ENCODE measurements at places on chromosomes 2 and 18.
A peak's percentile ranks its signal among the peaks of the same experiment; 100 is the strongest.

GRCh38 chr2:120963997-120964705, 228.5 kb downstream of the GLI2 start:
- no peak for DNase-seq
- no peak overlapping the region for H3K4me3 ChIP-seq
- H3K36me3 ChIP-seq = no peaks in the 10 kb centered on the region
- no peaks in the 10 kb centered on the region for H3K4me1 ChIP-seq
- no peaks in the 10 kb centered on the region for H3K27me3 ChIP-seq

- no peaks in the 10 kb centered on the region for H3K36me3 ChIP-seq
- H3K4me3 ChIP-seq = no peak overlapping the region
- no peak for DNase-seq
- no peak overlapping the region for H3K27ac ChIP-seq
Observed at GRCh38 chr2:220129391-220129790, 502.0 kb downstream of the SLC4A3 start.

DNA sequence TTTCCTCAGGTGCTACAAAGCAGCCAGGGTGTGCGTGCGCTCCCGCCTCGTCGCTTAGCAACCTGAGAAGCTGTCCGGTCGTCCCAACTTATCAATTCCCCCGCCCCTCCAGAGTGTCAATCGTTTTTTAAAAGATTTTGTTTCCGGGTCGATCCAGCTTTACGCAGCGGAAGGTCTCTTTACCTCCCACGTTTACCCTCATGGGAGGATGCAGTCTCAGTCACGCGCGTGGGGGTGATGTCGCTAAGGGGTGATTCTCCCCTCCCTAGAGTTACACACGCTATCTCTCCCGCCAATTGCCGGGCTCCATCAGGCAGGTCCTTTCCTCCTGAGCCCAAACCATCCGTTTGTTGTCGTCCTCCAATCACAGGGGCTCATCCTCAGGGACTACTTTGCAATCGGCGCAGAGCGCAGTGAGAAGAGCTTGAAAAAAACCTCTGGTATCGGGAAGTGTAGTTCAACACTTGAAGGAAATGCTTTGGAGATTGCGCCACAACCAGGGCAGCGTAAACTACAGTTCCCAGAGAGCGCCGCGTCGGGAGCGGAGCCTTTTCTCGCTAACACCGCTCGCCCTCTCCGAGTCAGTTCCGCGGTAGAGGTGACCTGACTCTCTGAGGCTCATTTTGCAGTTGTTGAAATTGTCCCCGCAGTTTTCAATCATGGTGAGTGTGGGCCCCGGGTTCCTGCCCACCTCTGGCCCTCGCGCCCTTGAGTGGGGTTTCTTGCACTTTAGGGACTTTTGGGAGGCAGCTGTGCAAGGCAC, at the start of the genes MDH1 and WDPCP:
Gene MDH1 (plus strand): TSS at position 579 of the 763 bp plus-strand sequence. CDS start 81 bp downstream, at position 660.
Gene WDPCP (minus strand): TSS at position 93 of the 763 bp plus-strand sequence. CDS start 206 bp downstream, outside the sequence.
- H3K4me1 ChIP-seq = peaks cover 40% of the 10 kb centered on the region
- peak within 1 kb of the TSS; percentile 93 for H3K27ac ChIP-seq
- no peaks in the 10 kb centered on the region for H3K27me3 ChIP-seq

GRCh38 chr2:27249891-27250651, 12.8 kb downstream of the SLC30A3 start:
- DNase-seq = peak; percentile 70
- H3K4me1 ChIP-seq = no peaks in the 10 kb centered on the region
- H3K27ac ChIP-seq = no peak overlapping the region
- H3K27me3 ChIP-seq = peaks cover 2% of the 10 kb centered on the region
- no peak overlapping the region for H3K4me3 ChIP-seq
- no peaks in the 10 kb centered on the region for H3K36me3 ChIP-seq

- no peak for DNase-seq
- peaks cover 5% of the 10 kb centered on the region for H3K27me3 ChIP-seq
- no peaks in the 10 kb centered on the region for H3K36me3 ChIP-seq
- H3K27ac ChIP-seq = no peak overlapping the region
- H3K4me3 ChIP-seq = no peak overlapping the region
- no peaks in the 10 kb centered on the region for H3K4me1 ChIP-seq
Observed at GRCh38 chr2:158810731-158811460, 15.8 kb downstream of the DAPL1 start.

GRCh38 chr2:72924353-72925240, 7.3 kb downstream of the EMX1 start:
- H3K4me1 ChIP-seq = peaks cover 20% of the 10 kb centered on the region
- no peak overlapping the region for H3K27ac ChIP-seq
- peak; percentile 55 for DNase-seq
- H3K4me3 ChIP-seq = no peak overlapping the region

GRCh38 chr2:85611217-85611704, 605 bp downstream of the C2orf68 start:
- no peaks in the 10 kb centered on the region for H3K27me3 ChIP-seq
- H3K27ac ChIP-seq = peak overlapping the region; percentile 94
- DNase-seq = no peak
- peaks cover 35% of the 10 kb centered on the region for H3K4me1 ChIP-seq
- H3K36me3 ChIP-seq = peaks cover 27% of the 10 kb centered on the region
- peak overlapping the region; percentile 97 for H3K4me3 ChIP-seq

DNA sequence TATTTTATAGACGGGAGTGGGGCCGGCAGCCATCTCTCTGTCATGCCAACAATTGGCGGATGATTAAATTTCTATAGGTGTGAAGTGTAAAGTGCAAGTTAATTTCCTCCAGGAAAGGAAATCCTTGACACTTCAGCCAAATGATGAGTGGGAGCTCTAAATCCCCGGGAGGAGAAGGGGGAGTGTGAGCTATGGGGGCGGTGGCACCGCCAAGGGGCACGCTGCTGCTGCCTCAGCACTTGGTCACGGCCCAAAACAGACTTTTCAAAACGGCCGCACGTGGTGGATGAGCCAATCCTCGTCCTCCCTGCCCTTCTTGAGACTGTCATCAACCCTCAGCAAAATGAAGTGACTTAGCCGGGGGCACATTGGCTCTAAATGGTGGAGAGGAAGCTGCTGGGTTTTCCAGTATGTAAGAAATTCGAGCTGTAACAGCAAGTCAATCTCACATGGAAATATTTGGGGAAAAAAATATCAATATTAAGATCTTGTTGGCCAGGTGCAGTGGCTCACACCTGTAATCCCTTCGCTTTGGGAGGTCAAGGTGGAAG, 200.8 kb downstream of the TFCP2L1 start:
- no peak overlapping the region for H3K27ac ChIP-seq
- no peaks in the 10 kb centered on the region for H3K36me3 ChIP-seq
- H3K4me3 ChIP-seq = no peak overlapping the region
- peaks cover 2% of the 10 kb centered on the region for H3K27me3 ChIP-seq

- H3K4me1 ChIP-seq = no peaks in the 10 kb centered on the region
- no peaks in the 10 kb centered on the region for H3K27me3 ChIP-seq
- no peaks in the 10 kb centered on the region for H3K36me3 ChIP-seq
- H3K27ac ChIP-seq = no peak overlapping the region
- no peak for DNase-seq
Observed at GRCh38 chr2:206361407-206362045, 81.8 kb upstream of the ADAM23 start.

DNA sequence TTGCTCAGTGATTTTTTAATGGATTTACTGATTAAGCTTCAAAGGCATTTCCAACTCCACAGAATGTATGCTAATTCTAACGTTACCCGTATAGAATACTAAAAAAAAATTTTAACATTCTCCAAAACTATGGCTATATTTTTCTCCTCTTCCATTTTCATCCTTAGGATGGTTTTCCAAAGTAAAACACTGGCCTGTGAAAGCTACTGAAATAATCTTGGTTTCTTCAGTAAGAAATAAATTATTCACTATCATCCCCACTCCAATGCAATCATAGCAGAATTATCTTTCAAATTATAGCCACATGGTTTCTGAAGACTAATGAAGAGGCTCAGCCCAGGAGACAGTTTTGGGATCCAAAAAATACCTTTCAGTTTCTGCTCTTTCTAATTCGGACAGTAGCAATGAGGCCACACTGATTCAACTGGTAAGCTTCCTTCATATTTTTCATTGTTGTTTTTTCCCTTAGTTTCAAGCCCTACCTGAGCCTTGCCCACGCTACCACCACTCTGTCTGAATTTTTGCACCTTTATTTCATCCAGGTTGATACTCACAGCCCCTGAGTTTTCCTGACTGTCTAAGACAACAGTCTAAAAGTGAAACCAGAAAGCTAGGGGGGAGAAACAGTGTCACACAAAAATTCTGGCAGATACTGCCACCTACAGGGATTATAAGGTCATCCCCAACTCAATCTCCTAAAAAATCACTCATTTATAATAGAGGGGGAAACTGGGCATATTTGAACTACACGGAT, 887.9 kb downstream of the NRXN1 start:
- no peaks in the 10 kb centered on the region for H3K27me3 ChIP-seq
- H3K36me3 ChIP-seq = no peaks in the 10 kb centered on the region
- H3K4me1 ChIP-seq = peaks cover 3% of the 10 kb centered on the region
- DNase-seq = peak; percentile 30
- H3K27ac ChIP-seq = peak overlapping the region; percentile 78

GRCh38 chr2:170235860-170236679, 58.1 kb downstream of the MYO3B start:
- H3K27me3 ChIP-seq = peaks cover 27% of the 10 kb centered on the region
- peak; percentile 36 for DNase-seq
- no peak overlapping the region for H3K27ac ChIP-seq
- no peaks in the 10 kb centered on the region for H3K36me3 ChIP-seq
- no peak overlapping the region for H3K4me3 ChIP-seq

DNA sequence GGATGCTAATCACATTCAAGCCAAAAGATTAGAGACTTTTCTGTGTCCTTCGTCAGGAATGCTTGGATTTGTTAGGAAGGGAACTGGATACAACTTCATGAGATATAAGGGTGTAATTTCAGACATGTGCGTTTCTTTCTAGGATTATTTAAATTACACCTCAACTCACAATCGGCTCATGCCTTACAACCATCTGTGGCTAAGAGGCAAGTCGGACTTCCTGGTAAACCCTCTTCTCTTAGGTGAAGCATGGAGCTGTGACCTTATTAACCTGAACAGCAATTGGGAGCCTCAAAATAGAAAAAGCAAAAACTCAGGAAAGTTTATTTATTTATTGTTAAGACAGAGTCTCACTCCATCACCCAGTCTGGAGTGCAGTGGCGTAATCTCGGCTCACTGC, 61.8 kb downstream of the SEMA4F start:
- H3K27me3 ChIP-seq = peaks cover 21% of the 10 kb centered on the region
- H3K36me3 ChIP-seq = no peaks in the 10 kb centered on the region
- H3K4me1 ChIP-seq = peaks cover 7% of the 10 kb centered on the region
- no peak overlapping the region for H3K27ac ChIP-seq
- no peak for DNase-seq

DNA sequence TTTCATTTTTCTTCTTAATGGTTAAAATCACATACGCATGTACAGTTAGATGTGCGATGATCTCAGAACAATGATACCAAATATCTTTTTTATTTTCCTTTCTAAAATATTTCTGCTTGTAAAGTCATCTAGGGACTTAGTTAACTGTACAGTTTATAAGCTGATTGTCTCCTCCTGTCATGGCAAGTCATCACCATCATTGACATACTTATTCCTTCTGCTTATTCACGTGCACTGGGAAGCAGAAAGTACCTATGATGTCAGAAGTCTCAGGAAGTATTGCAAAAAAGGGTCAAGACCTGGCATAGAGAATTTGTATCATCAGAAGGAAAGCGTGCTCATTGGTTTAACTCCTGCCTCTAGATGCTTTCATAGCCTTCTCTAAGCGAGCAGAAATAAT, 154.2 kb downstream of the DSC3 start:
- H3K4me1 ChIP-seq = no peaks in the 10 kb centered on the region
- DNase-seq = no peak
- no peak overlapping the region for H3K4me3 ChIP-seq
- H3K27ac ChIP-seq = no peak overlapping the region

- no peak for DNase-seq
- H3K4me3 ChIP-seq = no peak overlapping the region
- no peak overlapping the region for H3K27ac ChIP-seq
- no peaks in the 10 kb centered on the region for H3K4me1 ChIP-seq
- no peaks in the 10 kb centered on the region for H3K36me3 ChIP-seq
- H3K27me3 ChIP-seq = no peaks in the 10 kb centered on the region
Observed at GRCh38 chr18:39675906-39676305, 2110.3 kb upstream of the CELF4 start.

DNA sequence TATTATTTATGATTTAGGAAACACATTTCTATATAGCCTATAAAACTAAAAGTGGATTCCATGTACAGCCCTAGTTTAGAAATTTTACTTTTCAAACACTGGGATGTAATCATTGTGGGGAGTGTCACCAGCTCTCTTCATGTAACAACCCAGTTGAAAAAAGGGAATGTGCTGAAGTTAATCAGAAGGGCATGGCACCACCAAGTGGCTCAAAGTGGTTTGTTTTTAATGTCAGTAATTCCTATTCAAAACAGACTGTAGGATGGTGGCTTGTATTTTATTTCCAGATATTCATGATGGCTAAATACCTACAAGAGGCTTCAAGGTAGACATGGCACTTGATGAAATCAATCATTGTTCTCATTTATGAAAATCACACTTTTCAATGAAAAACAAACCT, 58.1 kb upstream of the TMEM182 start:
- no peaks in the 10 kb centered on the region for H3K4me1 ChIP-seq
- no peak overlapping the region for H3K27ac ChIP-seq
- peaks cover 9% of the 10 kb centered on the region for H3K27me3 ChIP-seq
- no peak for DNase-seq

GRCh38 chr2:71976685-71977084, 171.0 kb downstream of the CYP26B1 start:
- no peak for DNase-seq
- H3K27ac ChIP-seq = no peak overlapping the region
- H3K27me3 ChIP-seq = peaks cover 6% of the 10 kb centered on the region
- no peaks in the 10 kb centered on the region for H3K4me1 ChIP-seq
- no peak overlapping the region for H3K4me3 ChIP-seq
- H3K36me3 ChIP-seq = no peaks in the 10 kb centered on the region

DNA sequence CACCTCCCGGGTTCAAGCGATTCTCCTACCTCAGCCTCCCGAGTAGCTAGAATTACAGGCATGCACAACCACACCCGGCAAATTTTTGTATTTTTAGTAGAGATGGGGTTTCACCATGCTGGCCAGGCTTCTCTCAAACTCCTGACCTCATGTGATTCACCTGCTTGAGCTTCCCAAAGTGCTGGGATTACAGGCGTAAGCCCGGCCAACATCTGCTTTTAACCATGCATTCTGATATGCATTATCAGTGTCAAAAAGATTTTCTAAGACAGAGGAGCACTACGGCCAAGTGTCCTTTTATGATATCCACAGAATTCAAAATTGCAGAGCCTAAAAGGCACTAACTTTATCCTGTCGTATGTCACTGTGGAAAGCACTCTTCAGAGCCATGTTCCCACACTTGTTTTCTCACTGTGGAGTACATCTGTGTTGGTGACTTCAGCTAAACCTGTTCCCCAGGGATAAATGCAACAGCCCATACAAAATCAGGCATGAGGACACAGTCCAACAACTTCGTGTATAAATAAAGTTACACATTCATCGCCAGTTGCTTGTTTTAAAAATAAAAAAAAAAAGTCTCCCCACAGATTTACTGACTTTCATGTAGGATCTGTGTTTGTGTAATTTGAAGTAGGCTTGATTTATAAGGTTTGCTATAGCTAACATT, 56.4 kb downstream of the STK25 start:
- H3K27me3 ChIP-seq = peaks cover 11% of the 10 kb centered on the region
- no peak overlapping the region for H3K4me3 ChIP-seq
- H3K4me1 ChIP-seq = no peaks in the 10 kb centered on the region
- no peak overlapping the region for H3K27ac ChIP-seq
- DNase-seq = no peak

Data from activated CD8-positive, alpha-beta T cell treated with anti-CD3 and anti-CD28 coated beads, Interleukin-2, amount 10 ng/mL, durations not matched to agents 7 days and 5 days (primary cell).